Calu3 (cell line): ENCODE measurements at places on chromosomes 13 and 19.

- no peak for DNase-seq
Observed at GRCh38 chr19:33686687-33687480, 65.1 kb downstream of the CHST8 start.

DNA sequence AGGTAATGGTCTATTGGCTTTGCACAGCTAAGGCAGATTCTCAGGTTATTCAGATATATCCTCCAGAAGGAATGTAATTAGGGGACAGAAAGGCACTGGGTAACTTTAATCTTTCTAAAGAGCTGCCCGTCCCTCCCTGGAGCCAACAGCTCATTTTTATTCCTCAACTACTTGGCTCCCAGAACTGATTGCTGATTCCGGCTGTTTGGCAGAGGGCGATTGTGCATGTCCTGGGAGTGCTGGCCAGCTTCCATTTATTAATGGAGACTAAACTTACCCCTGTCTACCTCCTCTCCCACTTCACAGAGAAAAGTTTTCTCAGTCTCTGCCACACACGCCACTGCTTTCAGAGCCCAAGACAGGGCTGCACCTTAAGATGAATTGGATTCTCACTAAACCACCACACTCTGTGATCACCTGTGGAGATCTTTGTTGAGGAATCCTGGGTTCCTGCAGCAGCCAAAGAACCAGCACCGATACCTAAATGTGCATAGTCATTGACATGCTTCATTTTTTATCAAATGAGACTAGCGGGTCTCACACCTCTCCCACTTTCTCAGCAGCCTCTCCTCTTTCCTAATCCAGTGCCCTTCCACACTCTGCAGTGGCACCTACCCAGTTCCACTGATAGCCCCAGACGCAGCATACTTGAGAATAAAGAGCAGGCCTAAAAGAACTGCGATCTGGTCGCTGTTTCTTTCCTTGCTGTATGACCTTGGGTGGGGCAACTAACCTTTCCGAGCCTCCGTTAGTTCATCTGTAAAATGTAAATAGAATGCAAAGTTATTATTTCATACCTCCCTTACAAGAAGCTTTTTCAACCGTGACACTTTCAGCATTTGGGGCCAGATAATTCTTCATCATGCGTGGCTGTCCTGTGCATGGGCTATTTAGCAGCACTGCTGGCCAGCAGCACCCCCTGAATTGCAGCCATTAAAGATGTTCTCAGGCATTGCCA is 648.7 kb downstream of the UQCRFS1 start:
- no peak for DNase-seq

DNA sequence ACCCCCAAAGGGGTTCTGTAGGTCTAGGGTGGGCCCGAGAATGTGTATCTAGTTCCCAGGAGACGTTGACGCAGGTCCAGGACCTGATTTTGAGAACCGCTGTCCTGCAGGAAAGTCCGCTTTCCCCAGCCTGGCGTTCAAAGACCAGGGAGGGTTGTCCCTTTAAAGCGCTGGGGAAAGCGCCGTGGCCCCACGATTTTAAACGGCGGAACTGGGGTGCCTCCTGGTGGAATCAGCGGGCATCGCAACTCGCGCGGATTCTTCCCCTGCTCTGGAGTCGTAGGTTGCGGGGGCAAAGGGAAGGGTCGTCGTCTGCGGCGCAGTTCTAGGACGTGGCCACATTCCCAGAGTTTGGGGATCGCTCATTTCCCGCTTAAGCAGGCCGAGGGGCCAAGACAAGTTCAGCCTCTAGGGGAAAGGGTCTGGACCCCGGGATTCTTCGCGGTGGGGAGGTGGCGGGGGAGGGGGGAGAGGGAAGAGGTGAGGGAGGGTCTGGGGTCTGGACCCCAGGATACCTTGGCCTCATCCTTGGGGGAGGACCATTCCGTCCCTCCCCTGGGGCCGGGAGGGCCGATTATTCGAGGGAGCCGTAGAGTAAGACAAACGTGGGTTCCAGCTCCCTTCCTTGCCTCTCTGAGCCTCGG is 7.7 kb downstream of the PNMA8B start:
- peak; percentile 86 for DNase-seq

GRCh38 chr13:22073718-22074117 is 402.8 kb downstream of the FGF9 start:
- no peak for DNase-seq

DNA sequence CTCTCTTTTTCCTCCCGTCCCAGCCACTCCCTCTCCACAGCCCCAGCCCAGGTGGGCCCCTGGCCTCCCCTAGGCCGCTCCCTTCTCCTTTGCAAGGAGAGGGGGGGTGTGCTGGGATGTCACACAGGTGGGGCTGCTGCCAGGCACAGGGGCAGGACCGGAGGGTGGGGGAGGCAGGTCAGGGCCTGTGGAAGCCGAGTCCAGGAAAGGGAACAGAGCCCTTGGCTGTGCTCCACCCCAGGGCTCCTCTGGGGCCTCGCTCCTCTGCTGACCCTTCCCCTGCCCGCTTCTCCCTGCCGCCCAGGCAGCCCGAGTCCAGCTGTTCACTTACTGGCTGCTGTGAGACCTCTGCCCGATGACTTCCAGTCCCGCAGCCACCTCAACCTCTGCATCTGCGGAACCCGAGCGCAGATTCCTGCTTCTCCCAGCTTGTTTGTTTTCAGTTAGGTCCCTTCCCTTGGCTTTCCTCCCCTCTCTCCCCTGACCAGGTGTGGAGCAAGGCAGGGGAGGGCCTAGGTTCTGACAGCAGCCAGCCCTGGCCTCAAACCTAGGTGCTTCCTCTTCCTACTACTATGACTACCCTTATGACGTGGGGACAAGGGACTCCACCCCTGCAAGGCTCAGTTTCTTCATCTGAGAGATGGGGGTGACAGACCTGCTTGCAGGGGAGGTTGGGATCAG is 850 bp upstream of the KLK11 start:
- no peak for DNase-seq

- no peak for DNase-seq
Observed at GRCh38 chr13:49278211-49278610, 30.5 kb downstream of the CDADC1 start.

GRCh38 chr13:76267216-76267615 is 619.0 kb downstream of the KCTD12 start:
- DNase-seq = no peak

- peak; percentile 28 for DNase-seq
Observed at GRCh38 chr13:40102854-40103253, 447.4 kb downstream of the COG6 start.

DNA sequence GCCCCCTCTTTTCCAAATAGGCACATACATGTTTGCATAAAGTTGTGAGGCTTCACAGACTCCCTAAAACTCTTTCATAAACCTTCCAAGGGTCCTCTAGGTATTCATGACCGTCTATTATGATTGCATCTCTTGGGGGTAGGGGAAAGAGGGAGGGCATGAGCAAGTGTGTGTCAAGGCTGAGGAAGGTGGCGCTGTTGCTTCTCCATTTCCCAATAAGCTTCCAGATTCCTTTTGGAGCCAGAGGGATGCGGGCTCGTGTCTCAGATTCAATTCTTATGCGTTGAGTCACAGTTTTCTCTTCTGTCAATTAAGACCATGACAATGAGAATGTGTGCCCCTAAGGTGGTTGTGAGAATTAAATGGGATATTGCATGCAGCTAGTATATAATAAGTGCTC is 51.0 kb upstream of the CYP2A7 start:
- DNase-seq = no peak

DNA sequence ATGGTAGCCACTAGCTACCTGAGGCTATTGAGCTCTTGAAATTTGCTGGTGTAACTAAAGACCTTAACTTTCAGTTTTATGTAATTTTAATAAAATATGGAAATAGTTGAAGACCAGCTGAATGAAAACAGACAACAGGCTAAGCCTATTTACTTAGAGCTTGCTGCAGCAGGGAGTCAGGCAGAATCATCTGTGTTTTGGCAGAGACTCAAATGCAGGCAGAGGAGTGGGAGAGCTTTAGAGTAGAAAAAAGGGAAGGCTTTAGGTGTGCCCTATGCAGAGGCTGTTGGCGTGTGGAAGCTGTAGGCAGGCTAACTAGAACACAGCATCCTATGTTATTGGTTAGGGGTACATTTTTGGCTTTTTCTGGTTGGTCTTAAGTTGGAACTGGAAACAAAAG is 304.9 kb upstream of the NBEA start:
- no peak for DNase-seq

DNA sequence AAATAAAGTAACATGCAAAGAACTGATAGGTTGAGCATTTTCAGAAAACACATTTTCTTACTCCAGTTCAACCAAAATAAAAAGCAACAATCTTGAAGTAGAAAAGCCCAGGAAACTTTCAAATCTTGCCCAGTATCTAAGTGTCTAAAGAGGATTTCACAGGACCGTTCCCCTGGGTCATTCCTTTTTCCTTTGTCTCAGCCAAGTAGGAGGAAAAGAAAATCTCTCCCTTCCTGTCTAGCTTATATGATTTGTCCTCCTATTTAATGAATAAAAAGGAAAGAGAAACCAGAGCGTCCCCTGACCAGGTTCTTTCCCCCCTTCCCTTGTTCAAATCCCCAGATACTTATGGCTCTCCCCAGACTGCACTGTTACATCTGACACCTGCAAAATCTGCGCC is 248.0 kb downstream of the KCTD12 start:
- DNase-seq = no peak

DNA sequence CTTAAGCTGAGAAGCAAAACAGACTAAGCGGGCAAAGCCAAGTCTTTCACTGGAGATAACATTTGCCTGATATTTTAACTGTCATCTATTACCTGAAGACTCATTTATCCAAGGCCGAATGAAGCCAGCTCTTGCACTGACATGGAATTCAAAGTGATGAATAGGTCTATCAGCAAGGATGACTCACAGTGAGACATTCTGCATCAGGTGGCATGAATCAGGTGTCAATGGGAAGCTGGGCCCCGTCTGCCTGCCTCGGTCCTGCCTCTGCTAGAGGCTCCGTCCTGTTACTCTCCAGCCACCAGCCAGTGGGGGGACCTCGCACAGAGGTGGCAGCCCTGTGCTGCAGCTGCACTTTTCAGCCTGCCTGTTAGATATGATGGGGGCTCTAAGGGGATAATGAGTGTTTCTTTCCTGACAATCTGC is 23.5 kb downstream of the STARD13 start:
- DNase-seq = peak; percentile 27

DNA sequence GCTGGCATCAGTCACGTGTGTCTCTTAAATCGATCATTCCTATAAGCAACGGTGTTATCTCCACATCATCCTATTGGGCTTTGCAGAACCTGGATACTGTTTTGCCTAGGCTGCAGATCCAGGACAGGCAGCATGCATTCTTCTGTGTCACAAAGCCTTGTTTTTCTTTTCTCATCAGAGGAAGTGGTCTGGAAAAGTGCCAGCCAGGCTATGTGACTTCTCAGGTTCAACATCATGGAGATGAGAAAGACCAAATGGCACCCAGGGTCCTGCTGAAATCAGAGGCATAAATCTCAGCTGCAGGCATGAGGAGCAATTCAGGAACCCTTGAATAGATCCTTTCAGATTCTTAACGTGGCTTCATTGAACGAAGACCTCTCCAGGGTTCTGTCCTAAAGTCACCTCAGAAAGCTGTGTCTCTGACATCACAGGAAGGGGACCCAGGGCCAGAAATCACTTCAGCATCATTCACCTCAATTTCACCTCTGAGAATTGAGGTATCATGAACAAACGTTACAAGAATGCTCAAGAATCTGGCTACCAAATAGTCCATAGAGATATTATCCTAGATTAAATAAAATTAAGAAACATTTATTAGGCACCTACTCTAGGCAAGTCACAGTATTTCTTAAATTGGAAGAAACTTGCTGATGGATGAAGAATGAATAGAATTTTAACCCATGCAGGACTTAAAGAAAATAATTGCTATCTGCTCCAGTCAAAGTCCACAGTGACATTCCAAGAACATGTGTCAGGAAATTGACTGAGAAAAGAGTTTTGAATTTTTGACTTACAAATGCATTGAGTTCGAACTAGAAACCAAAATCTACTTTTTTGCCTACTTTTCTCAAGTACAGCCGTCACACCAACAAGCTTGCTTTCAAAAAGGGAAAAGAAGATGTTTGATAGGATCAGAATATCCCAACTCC is 124.1 kb downstream of the COG6 start:
- DNase-seq = no peak

DNA sequence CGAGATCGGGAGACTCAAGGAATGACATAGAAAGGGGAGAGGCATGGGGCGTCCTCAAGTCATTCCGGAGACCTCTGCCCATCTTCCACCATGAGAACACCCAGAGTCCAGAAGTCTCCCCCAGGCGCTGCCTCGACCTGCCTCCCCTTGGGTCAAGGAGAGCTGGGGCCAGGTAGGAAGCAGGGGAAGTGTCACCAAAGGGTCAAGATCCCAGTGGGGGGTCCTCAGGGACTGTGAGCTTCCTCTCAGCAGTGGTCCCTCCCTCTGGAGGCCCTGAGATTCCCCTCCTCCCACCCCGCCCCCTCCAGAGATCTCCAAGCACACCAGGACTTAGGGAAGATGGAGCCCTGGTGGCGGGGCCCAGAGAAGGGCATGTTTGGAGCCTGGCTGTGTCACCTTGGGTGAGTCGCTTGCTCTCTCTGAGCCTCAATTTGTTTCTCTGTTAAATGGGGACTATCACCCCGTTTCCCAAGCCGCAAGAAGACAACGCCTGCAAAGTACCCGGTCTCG is 919 bp downstream of the DACT3 start:
- no peak for DNase-seq

DNA sequence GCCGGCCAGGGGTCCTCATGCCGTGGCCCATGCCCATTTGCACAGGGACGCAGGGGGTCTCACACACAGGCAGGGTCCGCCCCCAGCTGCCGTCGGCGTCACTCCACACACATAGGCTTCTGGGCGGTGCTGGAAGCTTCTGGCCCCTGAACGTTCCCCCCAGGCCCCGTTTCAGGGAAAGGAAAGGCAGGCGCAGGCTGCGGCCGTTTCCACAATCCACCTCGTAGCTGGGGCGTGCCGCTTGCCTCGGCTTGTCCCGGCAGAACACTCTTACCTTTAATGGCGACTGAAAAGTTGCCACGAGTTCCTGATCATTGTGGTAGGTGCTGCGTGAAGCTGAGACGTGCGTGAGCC is 53.4 kb downstream of the MCF2L start:
- DNase-seq = no peak

DNA sequence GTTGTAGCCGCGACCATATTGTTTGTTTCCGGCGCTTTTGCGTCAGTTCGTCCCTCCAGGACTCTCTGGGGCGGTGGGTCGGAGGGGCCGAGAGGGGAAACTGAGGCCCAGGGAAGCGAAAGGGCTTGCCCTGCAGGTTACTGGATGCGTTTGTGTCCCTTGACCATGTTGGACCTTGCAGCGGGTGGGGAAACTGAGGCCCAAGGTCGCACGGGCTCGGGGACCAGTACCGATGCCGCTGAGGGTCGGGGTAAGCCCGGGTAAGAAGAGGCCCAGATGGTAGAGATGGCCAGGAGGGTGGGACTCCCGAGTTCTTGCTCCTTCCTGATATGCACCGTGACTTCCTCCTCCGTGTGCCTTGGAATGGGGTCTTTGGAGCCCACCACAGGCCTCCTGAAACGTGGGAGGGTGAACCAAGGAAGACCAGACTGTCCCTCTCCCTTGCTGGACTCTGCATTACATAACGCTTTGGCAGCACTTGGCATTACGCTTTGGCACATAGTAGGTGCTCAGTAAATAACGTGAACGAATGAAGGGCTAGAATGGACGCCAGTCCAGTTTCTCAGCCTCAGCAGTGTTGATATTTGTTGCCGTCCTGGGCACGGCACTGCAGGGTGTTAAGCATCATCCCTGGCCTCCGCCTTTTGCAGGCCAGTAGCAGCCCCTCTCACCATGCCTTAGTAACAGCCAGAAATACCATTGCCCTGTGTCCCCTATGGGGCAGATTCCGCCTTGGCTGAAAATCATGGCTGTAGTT is 743 bp downstream of the CHAF1A start:
- no peak for DNase-seq
